ENCODE measurements at places on chromosomes 12 and 14.

GRCh38 chr12:7935590-7936581 lies at the start of gene SLC2A3:
Gene SLC2A3 (minus strand): TSS chr12:7936187. CDS start chr12:7936034, 153 bp downstream.
- DNase-seq = peak; percentile 95

- no peak for DNase-seq
Observed at GRCh38 chr12:131758016-131758739, 47.3 kb downstream of the SFSWAP start.

DNA sequence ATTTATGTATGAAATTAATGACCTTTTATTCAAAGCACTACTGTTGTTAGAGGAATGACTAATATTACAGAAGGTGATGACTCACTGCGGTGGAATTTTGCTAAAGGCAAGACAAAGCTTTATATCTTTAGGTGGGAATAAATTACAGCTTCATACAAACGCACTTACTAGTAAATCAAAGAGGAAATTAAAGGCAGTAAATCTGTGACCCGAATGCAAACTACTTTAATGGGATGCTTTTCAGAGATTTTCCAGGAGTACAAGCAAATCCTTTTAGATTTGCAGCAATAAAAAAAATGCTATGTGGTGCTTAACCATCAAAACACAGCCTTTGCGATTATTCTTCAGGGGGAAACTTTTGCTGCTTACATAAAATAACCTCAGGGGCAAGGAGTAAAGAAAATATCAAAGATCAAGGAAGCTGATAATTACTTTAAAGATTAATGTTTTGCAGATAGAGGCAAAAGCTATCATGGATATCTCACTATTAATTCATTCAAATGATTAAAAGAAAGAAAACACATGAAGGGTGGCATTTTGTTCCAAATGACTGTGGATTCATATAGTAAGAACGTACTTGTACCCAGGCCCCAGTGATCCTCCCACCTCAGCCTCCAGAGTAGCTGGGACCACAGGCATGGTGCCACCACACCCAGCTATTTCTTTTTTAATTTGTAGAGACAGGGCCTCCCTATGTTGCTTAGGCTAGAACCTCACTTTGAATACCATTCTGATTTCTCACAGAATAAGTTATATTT lies 98.9 kb downstream of the DENND5B start:
- DNase-seq = no peak

- no peak for DNase-seq
Observed at GRCh38 chr12:112482733-112483132, 64.0 kb downstream of the PTPN11 start.

GRCh38 chr12:9868311-9868801 lies 798 bp downstream of the CLEC2B start:
- no peak for DNase-seq

DNA sequence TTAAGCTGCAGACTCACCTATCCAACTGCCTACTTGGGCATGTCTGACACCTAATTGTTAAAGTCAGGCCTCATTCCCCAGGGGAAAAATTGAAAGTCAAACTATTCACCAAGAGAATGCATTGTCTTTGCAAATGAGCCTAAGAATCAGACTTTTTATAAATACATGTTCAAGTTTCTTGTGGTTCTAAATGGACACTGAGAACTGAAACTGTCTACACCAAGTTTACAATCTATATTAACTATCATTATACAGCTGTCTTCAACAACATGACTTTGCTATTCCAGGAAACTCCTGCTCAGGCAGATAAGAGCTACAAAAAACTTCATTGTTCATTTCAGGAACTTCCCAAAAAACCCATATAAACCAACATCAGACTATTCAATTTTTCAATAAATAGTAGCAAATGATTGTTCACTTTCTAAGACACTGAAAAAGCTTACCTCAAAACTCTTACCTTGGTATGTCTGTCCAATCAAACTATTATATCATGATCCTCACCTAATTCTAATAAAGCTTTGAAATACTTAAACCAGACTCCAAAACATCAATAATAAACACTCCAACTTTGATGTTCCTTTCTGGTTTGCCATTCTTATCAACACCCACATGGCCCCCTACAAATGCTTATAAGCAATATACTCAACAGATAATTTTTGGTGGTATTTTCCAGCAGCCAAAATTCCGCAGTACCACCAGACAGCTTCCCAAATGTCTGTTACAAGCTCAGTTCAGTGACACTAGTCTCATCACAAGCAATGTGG lies 24.2 kb downstream of the CDK17 start:
- no peak for DNase-seq

DNA sequence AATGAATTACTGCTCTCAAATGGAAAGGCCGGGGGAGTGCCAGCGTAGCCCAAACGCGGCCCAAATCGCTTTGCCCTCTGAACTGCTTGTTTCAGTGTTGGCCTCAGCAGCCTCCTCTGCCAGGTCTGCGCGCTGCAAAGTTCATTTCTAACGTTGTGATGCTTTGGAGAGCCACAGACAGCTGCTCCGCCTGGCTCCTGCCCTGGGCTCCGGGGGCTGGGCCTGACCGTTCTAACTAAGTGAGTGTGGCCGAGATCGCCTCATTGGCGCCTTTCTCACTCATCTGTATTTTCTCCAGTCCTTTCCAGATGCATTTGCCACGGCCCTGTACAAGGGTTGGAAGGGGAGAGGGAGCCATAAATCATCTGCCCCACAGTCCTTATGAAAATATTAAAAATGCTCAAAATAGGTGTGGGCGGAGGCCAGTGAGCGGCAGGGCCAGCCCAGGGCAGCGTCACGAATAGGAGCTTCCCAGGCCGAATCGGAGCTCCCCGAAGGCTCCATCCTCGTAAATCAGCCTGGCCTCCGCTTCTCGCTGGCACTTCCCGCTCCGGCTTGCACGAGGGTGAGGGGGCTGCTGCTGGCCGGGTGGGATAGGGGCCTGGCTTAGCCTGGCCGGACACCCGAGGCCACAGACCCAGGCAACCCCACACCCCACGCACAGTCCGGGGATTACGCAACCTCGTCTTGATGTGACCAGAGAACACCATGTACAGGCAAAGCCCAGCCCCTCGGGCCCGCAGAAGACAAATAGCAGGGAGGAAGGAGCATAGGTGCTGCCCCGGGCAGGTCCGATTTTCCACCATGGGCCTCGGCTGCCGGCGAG lies 196.6 kb upstream of the DIO3 start:
- no peak for DNase-seq

DNA sequence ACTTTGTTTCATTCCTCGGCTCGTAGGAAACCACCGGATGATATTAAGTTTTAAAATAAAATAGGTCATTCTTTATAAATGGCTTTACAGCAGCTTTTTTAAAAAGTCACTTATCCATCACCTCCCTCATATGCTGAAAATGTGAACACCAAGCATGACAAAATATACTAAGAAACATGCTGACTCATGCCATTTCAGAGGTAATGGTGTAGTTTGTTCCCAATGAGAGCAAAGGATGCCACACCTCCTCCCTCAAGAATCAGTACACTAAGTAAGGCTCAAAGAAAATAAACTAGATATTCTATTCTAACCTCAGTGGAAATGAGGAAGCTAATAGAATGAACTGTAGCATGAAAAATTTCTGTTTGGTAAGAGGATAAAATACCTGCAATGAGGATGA lies 5.5 kb upstream of the DIO2 start:
- DNase-seq = no peak

- peak; percentile 70 for DNase-seq
Observed at GRCh38 chr12:113261847-113262470, 40.7 kb downstream of the TPCN1 start.

GRCh38 chr12:98819821-98820404 lies 174.8 kb downstream of the APAF1 start:
- DNase-seq = no peak

DNA sequence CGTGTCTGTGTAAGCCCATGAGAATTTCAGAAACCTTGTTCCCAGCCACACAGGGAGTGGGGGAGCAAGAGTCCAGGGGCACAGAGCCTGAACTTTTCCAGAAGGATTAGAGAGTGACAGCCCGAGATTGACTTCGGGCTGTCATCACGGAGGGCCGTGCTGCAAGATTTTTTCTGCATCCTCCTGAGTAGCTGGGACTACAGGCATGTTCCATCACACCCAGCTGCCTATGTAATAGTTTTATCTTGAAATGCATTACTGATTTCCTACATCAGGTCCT lies 14.4 kb downstream of the EVL start:
- DNase-seq = no peak

- no peak for DNase-seq
Observed at GRCh38 chr12:105916760-105917039, 222.1 kb downstream of the NUAK1 start.

- no peak for DNase-seq
Observed at GRCh38 chr14:45028107-45028626, 55.7 kb upstream of the PRPF39 start.

- DNase-seq = no peak
Observed at GRCh38 chr14:32606301-32606700, 277.2 kb downstream of the AKAP6 start.

GRCh38 chr12:132458846-132459641 lies 30.9 kb upstream of the FBRSL1 start:
- no peak for DNase-seq

DNA sequence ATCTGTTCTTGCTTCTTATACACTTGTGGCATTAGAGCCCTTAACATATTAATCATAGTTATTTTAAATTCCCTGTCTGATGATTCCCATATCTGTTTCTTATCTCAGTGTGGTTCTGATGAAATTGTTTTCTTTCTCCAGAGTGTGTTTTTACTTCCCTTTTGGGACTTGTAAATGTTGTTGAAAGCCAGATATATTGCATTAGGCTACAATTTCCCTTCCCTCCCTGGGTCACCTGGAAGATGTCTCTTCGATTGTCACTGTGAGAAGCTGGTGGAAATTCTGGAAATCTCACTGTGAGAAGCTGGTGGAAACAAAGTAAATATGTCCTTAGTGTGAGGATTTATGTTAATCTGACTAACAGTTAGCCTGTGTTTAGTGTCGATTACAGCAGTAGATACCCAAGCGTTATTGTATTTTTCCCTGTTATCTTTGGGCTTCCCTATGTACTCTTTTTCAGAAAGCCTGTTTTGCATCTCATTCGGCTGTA lies 717.3 kb downstream of the TRHDE start:
- DNase-seq = no peak

DNA sequence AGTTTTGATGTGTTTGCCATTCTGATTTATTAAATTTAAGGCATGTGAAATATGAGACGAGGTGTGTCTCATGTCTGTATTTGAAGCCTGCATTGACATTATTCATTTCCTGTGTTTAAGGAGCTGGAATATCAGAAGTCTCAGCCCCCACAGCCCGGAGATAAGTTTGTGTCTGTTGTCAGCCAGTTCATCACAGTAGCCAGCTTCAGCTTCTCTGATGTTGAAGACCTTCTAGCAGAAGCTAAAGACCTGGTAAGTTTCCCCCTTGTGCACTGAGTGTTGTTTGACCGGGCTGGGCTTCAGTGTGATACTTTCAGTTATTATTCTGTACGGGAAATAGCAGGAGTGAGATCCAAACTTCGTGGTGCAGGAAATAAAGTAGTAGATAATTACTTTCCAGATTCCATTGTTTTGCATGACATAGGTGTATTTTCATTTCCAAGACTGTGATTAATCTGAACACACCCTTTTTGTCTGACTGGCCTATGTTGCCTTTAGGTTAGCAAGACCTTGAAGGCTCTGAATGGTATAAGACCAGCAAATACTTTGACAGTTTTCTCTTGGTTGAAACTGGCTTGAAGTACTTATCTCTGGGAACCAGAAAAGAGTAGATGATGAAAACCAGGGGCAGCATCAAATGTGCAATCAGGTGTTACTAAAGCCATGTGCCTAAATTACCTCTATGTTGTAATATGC lies 101.5 kb downstream of the GPR135 start:
- DNase-seq = no peak
